Inflammatory macrophage treated with lipopolysaccharide for 1 hour (primary cell): ENCODE measurements at places on chromosomes 6 and 20.

DNA sequence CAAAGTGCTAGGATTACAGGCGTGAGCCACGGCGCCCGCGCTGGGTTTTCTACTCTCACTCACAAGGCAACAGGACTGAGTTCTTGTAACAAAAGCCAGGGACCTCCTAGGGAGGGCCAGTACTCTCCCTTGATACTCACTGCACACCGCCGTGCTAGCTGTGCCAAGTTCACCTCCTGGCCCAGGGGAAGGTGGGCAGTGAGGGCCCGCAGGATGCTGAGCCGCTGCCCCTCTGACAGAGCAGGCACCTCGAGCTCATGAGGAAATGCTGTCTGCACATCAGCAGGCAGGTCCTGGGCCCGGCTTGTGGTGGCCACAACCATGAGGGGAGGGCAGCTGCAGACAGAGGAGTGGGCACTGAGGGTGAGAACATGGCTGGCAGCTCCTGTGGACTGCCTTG lies 6.7 kb downstream of the GNMT start:
- DNase-seq: no peak

DNA sequence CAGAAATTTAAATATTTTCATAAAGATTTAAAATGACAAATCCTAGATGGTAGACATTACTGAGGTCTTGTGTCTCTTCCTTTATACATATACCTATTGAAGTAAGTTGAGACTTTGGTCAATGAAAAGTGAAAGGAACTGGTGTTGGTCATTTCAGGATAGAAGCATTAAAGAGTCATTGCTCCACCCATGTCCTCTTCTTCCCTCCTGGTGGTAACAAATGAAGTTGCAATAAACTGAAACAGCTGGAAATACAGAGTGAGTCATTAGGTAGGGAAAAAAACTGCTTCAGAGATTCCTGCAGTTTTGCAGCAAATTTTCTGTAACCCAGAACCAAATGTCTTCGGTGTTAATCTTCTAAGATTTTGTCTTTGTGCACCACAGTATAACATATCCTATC lies 448.0 kb downstream of the EYS start:
- no peak for DNase-seq

DNA sequence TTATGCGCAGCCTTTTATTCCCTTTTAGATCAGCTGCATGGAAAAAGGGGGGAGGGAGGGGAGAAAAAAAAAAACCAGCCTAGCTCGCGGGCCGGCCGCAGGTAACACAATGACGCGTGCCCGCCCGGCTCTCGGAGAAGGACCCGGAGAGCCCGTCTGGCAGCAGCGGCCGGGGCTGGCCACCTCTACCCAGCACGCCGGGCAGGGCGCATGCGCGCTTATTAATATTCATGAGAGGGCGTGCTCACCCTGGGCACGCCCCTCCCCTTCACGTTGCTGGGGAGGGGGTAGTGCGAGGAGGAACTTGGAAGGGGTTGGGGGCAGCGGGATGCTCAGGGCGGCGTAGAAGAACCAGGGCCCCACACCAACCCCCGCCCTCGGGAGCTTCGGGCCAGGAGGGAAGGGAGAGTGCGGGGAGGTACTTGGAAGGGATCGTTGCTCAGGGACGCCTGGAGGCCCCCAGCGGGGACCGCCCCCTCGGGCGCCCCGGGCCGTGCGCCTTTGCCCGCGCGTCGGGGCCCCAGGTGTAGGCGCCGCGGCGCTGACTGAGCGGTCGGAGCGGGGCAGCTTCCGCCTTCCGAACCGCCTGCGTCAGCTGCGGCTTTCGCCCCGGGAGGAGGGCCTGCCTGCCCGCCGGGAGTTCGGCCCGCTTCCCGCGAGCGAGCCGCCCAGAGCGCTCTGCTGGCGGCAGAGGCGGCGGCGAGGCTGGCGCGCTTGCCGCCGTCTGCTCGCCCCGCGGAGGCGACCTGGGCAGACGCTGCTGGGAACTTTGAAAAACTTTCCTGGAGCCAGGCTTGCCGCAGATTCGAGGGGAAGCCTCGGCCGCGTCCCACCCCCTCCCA lies at the start of gene JAG1:
Gene JAG1 (minus strand): TSS at position 158 of the 842 bp plus-strand sequence. CDS start 469 bp downstream, outside the sequence.
- DNase-seq: peak; percentile 91

DNA sequence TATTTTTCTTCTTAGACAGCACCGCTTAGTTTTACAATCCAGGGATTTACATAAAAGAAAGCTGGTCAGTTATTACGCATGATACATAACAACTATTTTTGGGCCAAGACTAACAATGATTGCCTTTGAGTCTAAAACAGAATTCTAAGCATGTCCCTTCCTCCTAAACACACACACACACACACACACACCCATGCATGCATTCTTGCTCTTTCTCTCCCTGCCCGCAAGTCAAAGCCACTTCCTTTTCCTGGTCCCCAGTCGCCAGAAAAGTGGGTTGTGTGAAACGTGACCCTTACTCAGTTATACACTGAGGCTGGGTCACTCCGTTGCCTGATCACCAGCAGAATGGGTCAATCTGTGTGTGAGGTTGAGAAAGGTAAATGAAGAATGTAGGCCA lies 31.4 kb downstream of the FYN start:
- peak; percentile 67 for DNase-seq

DNA sequence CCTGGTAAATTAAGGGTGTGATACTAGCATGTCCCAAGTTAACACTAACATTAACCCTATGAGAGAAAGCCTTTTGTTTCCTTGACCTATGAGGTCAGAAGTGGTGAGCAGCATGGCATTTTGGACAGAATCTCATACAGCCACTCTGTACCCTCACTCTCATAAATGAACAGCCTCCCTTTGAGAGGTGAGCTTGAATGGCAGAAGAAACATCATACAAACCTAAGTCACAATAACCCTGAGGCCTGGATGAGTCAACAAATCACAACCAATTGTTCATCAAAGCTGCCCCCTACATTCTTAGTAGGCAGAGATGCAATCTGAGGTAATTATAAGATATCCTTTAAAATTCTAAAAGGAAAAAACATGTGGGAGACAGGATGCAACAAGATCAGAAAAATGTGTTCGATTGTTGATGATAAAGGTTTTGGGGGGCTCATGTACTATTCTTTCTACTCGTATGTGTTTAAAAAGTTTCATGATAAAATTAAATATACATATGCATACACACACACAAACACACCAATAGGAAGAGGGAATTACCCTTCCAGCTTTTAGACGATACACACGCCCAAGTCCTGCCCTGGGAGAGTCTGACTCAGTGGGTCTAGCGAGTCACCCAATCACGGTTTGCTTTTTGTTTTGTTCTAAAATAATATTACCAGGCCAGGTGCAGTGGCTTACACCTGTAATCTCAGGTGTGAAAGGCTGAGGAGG lies 117.3 kb downstream of the ARHGAP18 start:
- no peak for DNase-seq

GRCh38 chr20:57388953-57389694 lies 2.1 kb upstream of the RBM38 start:
- no peak for DNase-seq

DNA sequence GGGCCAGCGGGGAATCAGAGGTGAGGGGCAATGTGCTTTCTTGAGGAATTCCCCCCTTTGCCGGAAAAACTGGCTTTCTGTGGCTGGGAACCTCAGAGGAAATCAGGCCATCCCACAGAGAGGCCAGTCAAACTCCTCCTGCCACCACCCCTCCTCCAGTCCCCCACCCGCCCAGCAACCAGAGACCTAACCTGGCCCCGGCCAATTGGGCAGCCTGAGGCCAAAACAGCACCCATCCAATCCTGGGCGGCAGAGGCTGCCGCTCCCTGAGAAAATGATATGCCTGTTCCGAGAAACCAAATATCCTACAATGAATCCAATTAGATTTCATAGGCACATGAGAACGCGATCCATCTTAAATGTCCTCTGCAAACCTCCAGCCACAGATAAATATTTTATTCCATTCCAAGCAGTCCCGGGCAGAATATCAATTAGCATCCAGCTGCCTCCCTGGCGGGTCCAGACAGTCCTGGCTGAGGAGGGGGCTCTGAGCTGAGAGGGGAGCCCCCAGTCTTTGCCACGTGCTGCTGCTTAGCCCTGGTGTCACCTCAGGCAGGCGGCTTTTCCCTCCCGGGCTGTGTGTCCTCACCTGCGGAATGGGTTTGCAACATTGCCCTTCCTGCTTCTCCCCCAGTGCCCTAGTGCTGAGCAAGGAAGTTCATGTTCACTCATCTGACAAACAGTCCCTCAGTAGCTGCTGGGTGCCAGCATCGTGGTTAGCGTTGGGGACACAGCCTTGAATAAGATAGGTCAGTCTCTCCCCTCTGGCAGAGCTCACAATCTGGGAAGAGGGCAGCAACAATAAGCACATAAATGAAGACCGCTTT lies 95.0 kb downstream of the DLGAP4 start:
- no peak for DNase-seq

DNA sequence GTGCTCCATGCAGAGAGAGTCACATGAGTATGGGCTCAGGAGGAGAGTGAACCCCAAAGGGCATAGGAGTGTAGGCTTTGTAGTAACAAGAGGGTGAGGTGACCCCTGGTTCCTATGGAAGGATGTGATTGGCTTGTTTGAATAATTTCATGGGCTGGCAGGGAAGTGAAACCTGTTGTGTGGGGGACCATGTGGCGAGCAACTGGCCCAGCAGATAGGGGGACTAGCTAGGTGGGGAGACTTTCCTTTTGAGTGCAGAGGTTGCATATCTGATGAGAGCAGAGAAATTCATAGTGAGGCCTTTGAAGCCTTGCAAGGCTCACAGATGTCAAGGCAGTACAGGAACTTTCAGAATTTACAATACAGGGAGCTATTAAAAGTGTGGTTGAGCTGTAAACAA lies 247.9 kb upstream of the SLC35B3 start:
- no peak for DNase-seq

DNA sequence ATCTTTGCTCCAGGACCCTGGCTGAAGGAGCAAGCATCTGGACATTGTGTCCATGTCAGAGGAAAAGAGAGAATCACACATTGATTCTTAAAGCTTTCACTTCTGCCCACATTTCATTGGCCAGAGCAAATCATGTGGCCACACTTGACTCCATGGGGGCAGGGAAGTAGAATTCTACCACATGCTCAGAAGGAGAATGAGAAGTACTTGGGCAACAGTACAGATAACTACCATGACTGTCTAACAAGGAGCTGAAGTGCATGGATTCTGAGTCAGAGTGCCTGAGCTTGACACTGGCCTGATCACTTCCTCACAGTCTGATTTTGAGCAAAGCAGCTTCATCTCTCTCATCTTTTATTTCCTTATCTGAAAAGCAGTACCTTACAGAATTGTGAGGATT lies 38.6 kb downstream of the GHRH start:
- peak; percentile 96 for DNase-seq

- no peak for DNase-seq
These were observed 338 bp downstream of the E2F3 start for GRCh38 chr6:20402092-20402341.

- DNase-seq: peak; percentile 53
These were observed 125.2 kb downstream of the HIVEP2 start for GRCh38 chr6:142819603-142820337.

GRCh38 chr6:158459726-158460125 lies 100.2 kb upstream of the TMEM181 start:
- DNase-seq: no peak

DNA sequence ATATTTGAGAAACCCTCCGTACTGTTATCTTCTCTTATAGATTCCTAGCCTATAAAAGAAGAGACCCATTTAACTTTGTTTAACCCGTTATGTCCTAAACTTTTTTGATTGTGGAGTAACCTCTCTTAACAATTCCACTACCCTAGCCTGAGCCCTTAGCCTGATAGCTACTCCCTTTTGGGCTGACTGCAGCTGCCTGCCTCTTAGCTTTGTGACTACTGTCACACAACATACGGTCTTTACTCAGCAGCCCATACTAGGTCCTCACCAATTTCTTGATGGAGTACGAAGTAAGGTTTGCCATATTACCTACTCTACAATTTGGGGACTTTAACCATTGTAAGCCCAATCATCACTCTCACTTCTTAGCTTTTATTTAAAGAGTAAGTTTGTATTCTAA lies 72.7 kb downstream of the QRSL1 start:
- no peak for DNase-seq

DNA sequence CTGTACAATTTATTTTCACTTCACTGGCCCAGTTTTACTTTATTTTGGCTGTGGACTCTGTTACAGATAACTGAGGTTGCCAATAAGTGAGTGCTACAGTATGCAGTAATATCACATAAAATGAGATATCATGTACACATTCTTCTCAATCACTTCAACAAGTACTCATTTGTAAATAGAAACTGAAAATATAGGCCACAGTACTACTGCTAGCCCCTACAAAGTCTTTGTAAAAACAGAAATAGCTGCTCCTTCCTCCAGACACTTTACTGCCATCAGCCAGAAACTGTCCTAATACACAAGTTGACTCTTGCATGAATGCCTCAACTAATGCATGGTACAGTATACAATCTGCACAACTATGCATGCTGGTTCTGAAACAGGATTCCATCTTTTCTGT lies 9.2 kb downstream of the DTNBP1 start:
- no peak for DNase-seq

DNA sequence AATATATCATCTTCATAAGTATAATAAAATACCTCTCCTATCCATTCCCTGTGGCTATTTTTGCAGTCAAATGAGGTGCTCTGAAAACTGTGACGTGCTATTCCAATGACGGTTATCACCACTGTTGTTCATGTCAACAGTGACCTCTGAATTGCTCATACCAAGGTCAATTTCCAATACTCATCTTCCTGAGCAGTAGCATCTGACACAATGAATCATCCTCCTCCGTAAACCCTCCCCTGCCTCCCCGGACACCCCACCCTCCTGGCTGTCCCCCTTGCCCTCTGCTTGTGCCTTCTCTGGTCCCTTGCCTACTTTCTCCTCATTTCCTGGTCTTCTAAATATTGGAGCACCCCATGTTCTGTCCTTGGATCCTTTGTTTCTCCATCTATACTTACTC lies 77.7 kb upstream of the SLC22A23 start:
- no peak for DNase-seq

DNA sequence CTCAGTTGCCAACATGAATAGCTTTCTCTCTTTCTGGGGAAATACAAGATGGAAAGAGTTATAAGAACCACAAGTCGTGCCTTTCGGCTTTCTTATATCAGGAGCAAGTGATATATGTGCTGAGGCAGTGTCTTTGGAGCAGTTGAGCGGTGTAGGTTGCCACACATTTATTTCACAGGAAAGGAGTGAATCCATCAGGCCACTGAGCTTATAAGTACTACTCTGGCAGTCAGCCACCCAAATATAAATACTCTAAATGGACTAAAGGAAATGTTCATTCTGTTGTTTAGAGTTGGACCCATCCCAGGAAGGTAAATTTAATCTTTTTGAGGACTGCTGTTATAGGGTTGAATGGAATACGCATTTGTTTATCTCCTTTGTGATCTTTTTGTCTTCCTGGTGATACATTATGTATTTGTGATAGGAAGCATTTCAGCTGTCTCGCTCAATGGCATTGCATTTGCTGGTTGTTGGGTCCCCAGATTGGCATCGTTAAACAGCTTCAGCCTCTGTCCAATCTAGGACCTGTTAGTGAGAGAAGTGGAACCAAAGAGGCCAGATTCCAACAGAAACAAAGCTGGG lies 139.7 kb downstream of the SOBP start:
- no peak for DNase-seq

DNA sequence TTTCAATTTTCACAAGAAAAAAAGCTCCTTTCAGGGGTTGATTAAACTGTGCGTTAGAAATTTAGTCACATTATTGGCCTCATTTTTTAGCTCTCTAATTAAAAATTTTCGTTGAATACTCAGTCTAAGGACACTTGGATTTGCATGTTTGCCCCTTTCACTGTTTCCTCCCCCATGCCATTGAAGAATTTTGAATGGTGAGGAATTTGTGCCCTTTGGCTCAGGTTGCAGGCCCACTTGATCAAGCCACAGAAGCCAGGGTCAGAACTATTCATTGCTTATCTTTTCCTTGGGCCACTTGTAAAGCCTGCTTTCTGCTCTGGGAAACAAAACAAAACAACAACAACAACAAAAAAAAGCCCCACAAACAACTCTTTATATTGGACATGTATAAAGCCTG lies 12.2 kb downstream of the LIN28B start:
- DNase-seq: no peak

GRCh38 chr20:13494019-13494418 lies 144.7 kb downstream of the TASP1 start:
- peak; percentile 30 for DNase-seq
